Glomerular endothelial cell (primary cell): ENCODE measurements at places on chromosomes 2 and 18.

GRCh38 chr2:190098851-190099250, 36.3 kb upstream of the MSTN start:
- DNase-seq = no peak

DNA sequence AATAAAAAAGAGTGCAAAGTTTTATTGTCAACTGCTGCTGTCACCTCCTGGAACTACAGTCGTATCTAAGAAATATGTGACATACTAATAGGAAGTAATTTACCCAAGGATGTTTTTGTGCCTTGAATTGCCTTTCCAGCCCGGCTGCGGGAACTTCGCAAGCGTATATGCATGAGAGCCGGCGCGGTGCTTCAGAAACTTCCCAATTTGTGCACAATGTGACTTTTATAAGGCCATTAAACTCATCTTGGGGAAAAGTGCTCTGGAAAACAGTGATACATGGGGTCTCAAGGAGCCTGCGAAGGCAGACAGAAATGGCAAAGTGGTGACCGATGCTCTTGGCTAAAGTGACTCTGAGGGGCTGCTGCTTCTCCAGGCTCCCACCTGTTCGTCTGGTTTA, 41.7 kb upstream of the CELF4 start:
- DNase-seq = no peak

DNA sequence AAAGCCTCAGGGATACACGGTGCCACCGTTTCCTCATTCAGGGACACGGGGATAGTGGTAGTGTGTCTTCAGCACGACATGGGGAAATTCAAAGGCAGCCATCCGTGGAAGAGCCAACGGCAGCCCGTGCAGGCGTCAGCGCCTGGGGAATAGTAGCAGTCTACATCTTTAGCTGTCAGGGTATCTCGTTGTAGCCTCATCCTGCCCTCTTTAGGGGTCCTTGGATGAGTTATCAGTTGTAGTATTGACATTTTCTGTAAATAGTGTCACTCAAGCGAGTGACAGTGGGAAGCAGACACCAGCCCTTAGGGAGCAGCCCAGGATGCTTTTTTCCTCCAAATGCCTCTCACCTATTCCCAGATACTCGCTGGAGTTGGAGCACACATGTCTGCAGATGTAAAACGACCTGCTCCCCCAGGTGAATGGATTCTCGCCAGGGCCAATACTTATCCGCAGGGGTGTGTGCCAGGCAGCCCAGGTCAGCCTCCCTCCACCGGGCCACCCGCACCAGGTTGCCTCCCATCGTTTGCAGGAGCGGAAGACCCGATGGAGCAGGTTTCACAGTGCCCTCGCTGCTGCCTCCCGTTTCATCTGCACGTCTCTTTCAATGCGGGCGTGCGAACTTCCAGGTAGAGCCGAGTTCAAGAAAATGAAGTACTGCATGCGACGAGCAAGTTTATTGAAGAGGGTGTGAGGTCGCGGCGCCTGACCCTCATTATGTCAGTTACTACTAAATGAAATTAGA, 41.0 kb downstream of the AGAP1 start:
- no peak for DNase-seq

GRCh38 chr18:45169610-45170009, 445.7 kb upstream of the SLC14A2 start:
- DNase-seq = no peak

GRCh38 chr18:35547008-35547605, 34.4 kb upstream of the GALNT1 start:
- DNase-seq = no peak

- no peak for DNase-seq
Measured at GRCh38 chr2:105671156-105671555, 73.6 kb upstream of the NCK2 start.

DNA sequence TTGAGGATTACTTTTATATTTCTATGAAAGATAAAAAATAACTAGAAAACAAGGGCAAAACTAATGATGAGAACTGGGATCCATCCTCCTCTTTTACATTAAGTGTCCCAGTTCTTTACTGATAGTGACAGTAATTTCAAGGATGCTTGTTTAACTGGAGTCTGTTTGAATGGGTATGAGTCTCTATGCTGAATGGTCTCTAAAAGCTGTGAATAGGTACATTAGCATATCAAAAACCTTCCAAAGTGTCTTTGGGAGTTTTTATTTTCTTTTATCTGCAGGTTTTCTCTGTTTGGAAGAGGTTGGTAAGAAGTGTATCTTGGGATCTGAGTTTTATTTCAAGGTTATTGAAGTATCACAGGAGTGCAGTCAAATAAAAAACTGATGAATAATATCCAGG, 30.0 kb downstream of the DSEL start:
- DNase-seq = no peak

- DNase-seq = no peak
Measured at GRCh38 chr2:125167152-125167551, 1142.1 kb downstream of the CNTNAP5 start.

DNA sequence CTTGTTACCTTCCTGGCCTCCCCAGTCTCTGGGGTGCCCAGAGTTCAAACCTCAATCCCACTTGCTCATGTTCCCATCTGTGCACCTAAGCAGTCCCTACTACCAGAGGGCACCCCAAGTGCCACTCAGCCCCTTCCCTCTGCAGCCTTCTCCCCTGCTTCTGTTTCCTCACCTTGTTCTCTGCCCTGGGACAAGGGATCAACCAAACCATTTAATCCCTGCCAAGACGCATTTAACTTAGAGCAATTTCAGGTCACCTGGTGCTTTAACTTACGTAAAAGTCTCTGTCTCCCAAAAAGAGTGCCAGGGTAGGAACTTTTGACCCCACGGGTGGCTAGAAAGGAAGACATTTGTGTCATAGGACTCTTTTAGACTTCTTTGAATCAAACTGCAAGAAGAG, 67.2 kb downstream of the SRD5A2 start:
- no peak for DNase-seq

DNA sequence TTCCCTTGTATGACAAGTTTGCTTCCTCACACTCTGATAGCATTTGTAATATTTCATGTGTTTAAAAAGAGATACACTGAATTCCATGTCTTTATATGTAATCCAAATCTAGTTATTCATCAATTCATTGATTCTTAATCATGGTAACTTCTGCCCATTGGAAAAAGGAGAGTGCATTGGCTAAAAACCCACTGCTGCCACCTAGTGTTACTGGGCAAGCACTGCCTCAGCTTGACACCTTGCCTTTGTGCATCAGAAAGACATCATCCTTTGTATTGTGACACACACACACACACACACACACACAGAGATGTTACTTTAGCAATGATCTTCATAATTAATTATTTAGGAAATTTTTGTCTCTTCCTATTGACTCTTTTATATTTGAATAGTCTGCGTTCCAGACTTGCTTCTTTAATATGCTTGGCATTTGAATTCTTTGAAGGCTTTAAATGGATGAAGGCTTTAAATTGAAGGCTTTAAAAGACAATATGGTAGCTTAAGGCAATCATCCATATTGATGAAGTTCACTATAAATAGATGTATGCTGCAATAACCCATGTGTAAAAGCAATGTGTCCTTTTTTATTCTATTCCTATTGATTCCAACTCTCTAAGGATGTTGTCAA, 414.2 kb upstream of the CHST9 start:
- no peak for DNase-seq
